ENCODE measurements at places on chromosomes 12 and 14.
A peak's percentile ranks its signal among the peaks of the same experiment; 100 is the strongest.

DNA sequence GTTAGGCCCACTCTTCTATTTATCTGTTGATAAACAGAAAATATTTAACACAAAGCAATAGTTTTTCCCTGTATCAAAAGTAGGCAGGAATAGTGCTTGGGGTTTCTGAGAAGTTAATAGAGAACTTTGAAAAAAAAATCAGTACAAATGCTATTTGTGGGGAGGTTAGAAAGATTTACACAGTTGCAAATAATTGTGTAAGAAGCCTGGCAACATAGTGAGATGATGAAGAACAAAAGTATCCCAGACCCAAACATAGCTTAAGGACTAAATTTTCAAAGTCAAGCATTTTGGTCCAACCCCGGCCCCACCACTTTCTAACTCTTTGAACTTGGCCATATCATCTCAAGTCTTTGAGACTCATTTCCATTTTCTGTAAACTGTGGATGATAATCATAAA, 687.5 kb upstream of the TMEM132C start:
- no peak for DNase-seq

GRCh38 chr14:36067428-36068187, 108.9 kb downstream of the PTCSC3 start:
- peak; percentile 45 for DNase-seq

DNA sequence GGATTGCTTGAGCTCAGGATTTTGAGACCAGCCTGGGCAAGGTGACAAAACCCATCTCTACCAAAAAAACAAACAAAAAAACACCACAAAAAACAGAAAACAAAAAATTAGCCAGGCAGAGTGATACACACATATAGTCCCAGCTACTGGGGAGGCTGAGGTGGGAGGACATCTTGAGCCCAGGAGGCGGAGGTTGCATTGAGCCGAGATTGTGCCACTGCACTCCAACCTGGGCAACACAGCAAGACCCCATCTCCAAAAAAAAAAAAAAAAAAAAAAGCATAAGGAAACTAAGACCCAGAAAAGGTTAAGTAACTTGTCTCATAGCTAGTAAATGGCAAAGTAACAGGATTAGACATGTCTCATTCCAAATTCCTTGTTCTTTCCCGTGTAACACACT, 56.3 kb upstream of the PSMA6 start:
- no peak for DNase-seq

- no peak for DNase-seq
Observed at GRCh38 chr14:97366400-97366799, 569.2 kb downstream of the VRK1 start.

- DNase-seq, result peak; percentile 36
Observed at GRCh38 chr12:32178341-32179010, 71.8 kb downstream of the BICD1 start.

- DNase-seq, result no peak
Observed at GRCh38 chr12:94650143-94651056, at the start of gene TMCC3. Gene TMCC3, minus strand, starts transcription at chr12:94650557. Its CDS starts 127 bp downstream, at chr12:94650430.

- DNase-seq, result no peak
Observed at GRCh38 chr14:104993306-104993705, 7.7 kb downstream of the CLBA1 start.

DNA sequence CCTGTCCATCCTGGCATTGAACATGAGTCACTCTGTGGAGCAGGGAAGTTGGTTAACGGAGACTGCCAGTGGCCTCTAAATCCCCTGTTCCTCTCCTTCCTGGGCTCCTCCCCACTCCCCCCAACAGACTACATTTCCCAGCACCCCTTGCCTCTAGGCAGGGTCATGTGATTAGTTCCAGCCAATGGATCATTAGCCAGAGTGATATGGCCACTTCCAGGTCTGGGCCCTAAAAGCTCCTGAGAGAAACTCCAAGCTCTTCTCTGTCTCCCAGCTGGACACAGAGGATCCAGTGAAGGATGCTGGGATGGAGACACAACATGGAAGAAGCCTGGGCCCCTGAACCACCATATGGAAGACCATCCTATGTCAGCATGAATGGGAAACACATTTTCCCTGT, 54.4 kb upstream of the RFLNA start:
- DNase-seq, result peak; percentile 40

GRCh38 chr12:22283508-22283907, 51.0 kb downstream of the ST8SIA1 start:
- no peak for DNase-seq

GRCh38 chr14:104865631-104866441, 768 bp downstream of the CEP170B start:
- peak; percentile 32 for DNase-seq

DNA sequence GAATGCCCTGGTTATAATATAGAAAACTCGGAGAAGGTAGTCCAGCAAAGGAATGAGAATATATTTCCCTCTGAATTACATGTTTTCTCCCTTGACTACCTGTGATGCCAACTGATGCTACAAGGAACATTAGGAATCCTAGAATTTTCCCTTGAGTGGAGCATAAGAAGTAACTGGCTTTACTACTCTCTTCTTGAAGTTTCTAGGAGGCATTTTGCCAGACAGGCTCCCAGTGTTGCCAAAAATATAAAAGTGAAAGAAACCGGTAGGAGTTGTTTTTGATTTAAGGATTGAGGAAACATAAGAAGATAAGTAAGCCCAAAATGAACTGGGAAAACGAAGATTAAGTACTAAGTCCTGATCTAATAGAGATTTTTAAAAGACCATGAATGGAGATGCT, 693.4 kb downstream of the NOVA1 start:
- DNase-seq, result no peak

- no peak for DNase-seq
Observed at GRCh38 chr12:93723568-93723930, 46.4 kb downstream of the CRADD start.

GRCh38 chr14:64698903-64699302, 5.3 kb upstream of the PLEKHG3 start:
- DNase-seq, result no peak

GRCh38 chr12:88185988-88186387, 43.9 kb downstream of the TMTC3 start:
- DNase-seq, result no peak

GRCh38 chr12:122346054-122346453, 76.4 kb downstream of the CLIP1 start:
- no peak for DNase-seq

DNA sequence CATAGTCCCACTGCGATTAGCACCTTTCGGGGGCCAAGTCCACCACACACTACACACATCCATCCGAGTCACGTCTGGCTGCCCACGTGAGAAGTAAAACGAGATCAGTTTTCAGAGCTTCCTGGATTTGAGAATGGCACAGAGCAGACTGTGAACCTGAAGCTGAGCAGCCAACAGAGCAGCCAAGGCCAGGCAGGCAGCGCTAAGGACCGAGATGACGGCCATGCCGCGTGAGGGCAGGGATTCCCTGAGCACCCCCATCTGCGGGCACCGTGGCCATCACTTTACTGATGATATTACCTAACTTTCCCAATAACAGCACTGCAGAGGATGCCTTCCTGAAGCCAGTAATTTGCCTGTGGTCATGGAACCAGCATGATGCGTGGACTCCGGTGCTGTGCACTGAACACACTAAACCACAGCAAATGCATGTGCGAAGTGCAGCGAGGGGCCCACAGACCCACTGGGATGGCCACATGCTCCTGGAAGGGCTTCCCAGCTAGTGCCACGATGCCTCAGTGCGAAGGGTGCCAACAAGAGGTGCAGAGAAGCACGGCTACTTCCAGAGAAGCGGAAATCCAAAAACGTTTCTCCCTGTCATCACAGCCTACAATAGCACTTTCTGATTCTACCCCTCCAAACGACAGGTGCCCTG, 56.0 kb downstream of the RNF34 start:
- DNase-seq, result no peak

- no peak for DNase-seq
Observed at GRCh38 chr12:65152012-65152411, 17.4 kb upstream of the LEMD3 start.

DNA sequence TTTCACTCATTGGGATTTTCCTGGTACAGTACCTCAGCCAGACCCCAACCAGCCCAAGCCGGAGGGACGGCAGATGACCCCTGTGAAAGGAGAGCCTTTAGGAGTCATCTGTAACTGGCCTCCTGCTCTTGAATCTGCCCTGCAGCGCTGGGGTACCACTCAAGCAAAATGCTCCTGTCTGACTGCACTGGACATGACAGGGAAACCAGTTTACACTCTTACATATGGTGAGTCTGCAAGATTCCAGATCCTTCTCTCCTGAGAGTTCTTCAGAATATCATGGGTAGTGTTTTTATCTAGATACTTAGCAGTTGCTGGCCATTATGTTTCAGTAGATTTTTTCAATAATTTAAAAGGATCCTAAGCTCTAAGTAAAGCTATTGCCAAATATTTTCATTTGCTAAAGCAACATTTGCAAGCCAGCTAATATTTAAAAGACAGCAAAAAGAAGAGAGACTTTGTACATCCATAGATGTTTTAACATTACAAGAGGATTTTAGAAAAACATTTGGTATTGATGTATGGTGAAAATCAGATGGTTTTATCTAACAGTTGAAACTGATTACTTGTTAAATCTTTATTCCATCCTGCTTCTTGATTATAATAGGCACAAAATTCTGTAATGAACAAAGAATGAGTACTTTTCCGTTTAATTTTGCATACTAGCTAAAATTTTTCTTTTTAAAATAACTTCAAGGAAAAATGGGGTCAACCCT, 85.1 kb upstream of the ATF1 start:
- no peak for DNase-seq

- peak; percentile 31 for DNase-seq
Observed at GRCh38 chr14:69572030-69572840, 2.4 kb downstream of the CCDC177 start.

DNA sequence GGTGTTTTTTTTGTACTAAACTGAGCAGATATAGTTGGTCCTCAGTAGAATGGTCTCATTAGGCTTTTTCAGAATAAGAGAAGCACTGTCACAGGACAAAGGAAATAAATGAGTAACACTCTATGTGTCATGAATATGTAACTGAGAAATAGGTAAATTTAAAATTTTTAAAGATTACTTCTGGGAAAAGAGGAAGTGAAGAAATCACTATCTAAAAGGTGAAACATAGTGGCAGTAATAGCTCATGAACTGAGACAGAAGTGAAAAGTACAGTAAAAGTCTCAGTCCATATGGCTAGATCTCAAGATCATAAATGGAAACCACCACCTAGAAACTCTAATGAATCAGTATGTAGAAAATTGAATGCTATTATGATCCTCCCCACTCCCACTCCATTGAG, 89.3 kb upstream of the TTC7B start:
- no peak for DNase-seq

- no peak for DNase-seq
Observed at GRCh38 chr12:125249932-125250331, 184.7 kb downstream of the AACS start.

DNA sequence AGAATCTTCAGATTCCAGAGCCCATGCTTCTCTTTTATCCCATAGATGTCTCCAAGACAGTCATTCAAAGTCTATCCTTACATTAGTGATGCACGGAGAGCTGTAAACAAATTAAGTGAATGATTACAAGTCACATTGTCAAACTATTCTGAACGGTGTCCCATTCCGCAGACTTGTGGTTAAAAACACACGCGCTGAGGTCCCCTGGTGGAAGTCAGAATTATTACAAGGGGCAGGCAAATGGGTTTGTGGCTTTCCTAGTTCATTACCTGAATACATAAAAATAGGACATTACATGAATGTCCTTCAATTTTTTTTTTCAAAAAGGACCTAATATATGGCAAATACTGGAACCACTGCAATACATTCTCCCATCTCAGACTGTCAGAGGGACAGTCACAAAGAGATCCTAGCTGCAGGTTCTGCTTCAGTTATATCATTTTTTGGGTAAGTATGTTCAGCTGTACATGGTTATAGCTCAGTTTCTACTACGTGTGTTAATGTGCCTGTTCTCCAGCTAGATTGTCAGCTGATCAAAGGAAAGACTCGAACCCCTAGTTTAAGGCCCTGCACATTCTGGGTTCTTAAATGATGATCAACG, 53.1 kb upstream of the STON2 start:
- peak; percentile 79 for DNase-seq

- DNase-seq, result no peak
Observed at GRCh38 chr14:100653409-100653808, 66.2 kb upstream of the BEGAIN start.

GRCh38 chr14:71469643-71470335, 462.4 kb upstream of the RGS6 start:
- no peak for DNase-seq

GRCh38 chr12:82855872-82856271, 169.2 kb downstream of the TMTC2 start:
- no peak for DNase-seq

DNA sequence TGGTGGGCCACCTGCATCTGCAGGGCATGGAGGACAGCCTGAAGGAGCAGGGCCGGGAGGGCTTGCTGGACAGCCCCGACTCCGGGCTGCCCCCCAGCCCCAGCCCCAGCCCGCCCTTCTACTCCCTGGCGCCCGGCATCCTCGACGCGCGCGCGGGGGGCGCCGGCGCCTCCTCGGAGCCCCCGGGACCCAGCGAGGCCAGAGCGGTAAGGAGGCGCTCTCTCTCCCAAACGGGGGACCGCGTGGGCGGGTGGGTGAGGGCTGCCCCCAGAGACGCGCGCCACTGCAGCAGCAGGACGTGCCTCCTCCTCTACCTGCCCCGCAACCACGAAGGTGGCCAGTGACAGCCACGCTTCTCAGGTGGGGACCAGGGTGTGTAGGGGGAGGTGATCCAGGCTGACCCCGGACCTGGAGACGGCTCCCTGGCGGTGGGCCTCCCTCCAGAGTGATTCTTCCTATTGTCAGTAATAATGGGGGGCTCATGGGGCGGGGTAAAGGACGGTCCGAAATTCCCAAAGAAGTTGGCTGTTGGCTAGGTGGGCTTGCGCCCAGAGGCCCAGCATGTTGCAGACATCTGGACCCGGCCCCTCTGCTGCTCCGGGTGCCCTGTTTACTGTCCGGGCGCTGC, 652 bp downstream of the RFLNA start:
- DNase-seq, result no peak

- no peak for DNase-seq
Observed at GRCh38 chr14:37598747-37599506, 3.5 kb downstream of the TTC6 start.

GRCh38 chr12:110277530-110278254, 3.4 kb upstream of the ATP2A2 start:
- no peak for DNase-seq

DNA sequence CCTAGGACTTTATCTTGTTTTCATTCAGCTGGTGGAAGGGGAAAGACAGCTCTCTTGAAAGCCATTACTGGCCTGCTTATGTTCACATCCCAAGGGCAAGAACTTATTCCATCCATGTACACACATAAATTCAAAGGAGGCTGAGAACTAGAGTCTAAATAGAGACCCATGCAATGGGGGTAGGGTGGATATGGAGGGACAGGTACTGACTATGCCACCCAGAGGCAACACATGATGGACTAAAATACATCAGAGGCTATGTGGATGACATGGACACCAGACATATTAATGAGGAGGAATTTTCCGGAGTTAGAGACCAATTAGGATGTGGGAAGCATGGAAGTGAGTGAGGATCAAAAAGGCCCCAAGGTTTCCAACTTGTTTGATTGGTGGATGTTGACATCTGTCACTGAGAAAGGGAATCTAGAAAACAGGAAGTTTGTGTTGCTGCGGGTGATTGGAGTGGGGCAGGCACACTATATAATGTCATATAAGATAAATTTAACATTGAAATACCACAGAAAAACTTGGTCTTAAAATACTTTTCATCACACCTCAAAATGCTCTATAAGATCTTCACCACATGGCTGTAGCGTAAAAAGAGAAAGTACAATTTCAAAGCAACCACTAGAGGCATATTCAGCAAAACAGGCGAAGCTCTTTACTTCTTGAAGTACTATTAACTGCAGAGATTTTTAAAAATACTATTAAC, 130.4 kb downstream of the GRIP1 start:
- no peak for DNase-seq
